Left ventricle myocardium inferior (tissue), 1 donor: ENCODE measurements at places on chromosomes 6 and 20. TPM values are rescaled to one million over a fixed set of nuclear protein-coding genes. Genes with fewer than 3 reads are reported as not detected.

The MOCS1 gene
- total RNA-seq, result 28.6 TPM

The RAB44 gene
- total RNA-seq, result 0.05 TPM

The FUCA2 gene
- total RNA-seq, result 44.5 TPM

The E2F3 gene
- 6.7 TPM for total RNA-seq

The MYT1 gene
- 0.11 TPM for total RNA-seq

The TTLL9 gene
- total RNA-seq, result 0.05 TPM

DNA sequence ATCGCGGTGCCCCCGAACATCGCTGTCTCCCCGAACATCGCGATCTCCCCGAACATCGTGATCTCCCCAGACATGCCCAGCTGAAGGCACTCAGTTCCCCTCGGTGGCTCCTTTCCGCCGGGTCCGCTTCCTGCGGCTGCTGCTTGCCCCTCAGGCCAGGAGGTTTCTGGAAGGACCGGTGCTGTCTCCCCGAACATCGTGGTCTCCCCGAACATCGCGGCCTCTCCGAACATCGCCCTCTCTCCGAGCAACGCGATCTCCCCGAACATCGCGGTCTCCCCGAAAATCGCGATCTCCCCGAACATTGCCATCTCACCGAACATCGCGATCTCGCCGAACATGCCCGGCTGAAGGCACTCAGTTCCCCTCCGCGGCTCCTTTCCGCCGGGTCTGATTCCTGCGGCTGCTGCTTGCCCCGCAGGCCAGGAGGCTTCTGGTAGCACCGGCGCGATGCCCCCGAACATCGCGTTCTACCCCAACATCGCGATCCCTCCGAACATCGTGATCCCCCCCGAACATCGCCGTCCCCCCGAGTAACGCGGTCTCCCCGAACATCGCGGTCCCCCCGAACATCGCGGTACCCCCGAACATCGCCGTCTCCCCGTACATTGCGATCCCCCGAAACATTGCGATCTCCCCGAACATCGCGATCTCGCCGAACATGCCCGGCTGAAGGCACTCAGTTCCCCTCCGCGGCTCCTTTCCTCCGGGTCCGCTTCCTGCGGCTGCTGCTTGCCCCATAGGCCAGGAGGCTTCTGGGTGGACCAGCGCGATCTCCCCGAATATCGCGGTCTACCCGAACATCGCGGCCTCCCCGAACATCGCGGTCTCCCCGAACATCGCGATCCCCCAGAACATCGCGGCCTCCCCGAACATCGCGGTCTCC lies 808 bp downstream of the ULBP1 start:
- H3K4me1 ChIP-seq, result peaks cover 28% of the 10 kb centered on the region
- H3K27me3 ChIP-seq, result peaks cover 98% of the 10 kb centered on the region
- no peak overlapping the region for H3K27ac ChIP-seq
- no peak for DNase-seq

- DNase-seq, result no peak
- no peak overlapping the region for H3K27ac ChIP-seq
- no peaks in the 10 kb centered on the region for H3K27me3 ChIP-seq
- H3K36me3 ChIP-seq, result no peaks in the 10 kb centered on the region
- no peak overlapping the region for H3K4me3 ChIP-seq
Measured at GRCh38 chr6:16177881-16178280, 49.0 kb downstream of the MYLIP start.

DNA sequence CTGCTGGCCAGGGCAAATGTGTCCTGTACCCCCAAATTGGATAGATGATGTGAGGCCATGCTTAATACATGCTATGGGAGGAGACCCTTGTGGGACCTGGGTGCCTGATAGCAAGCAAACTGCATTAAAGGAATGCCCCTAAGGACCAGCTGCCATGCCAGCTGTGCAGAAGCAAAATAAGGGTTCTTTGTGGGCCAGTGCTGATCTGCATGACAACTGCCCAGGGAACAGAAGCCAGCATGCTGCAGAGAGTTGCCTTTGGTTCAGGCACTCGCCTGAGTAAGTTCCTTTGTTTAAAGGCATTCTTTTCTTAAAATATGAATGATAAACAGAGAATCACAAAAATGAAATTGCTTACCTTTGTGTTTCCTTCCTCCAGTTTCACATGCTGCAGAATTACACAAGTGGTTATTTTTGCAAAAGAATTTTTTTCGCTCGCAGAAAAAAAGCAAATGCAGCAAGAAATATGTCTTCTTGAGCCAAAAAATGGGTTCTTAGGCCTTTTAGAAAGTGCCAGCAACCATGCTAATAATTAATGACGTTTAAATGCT lies 6.9 kb upstream of the SYNDIG1 start:
- peaks cover 16% of the 10 kb centered on the region for H3K4me1 ChIP-seq
- DNase-seq, result no peak
- no peak overlapping the region for H3K27ac ChIP-seq
- peaks cover 11% of the 10 kb centered on the region for H3K27me3 ChIP-seq

GRCh38 chr20:63145156-63145555 lies 70.8 kb downstream of the YTHDF1 start:
- DNase-seq, result no peak
- peaks cover 92% of the 10 kb centered on the region for H3K27me3 ChIP-seq
- H3K27ac ChIP-seq, result no peak overlapping the region

- no peak overlapping the region for H3K27ac ChIP-seq
- DNase-seq, result no peak
- no peak overlapping the region for H3K4me3 ChIP-seq
- no peaks in the 10 kb centered on the region for H3K36me3 ChIP-seq
Measured at GRCh38 chr6:162963861-162964260, 236.1 kb downstream of the PACRG start.

- no peak for DNase-seq
- H3K4me1 ChIP-seq, result peaks cover 14% of the 10 kb centered on the region
- H3K27me3 ChIP-seq, result no peaks in the 10 kb centered on the region
- no peak overlapping the region for H3K4me3 ChIP-seq
Measured at GRCh38 chr20:10711903-10712451, 38.2 kb upstream of the JAG1 start.

- H3K4me3 ChIP-seq, result no peak overlapping the region
- H3K27me3 ChIP-seq, result no peaks in the 10 kb centered on the region
- H3K36me3 ChIP-seq, result no peaks in the 10 kb centered on the region
- no peak for DNase-seq
- H3K4me1 ChIP-seq, result no peaks in the 10 kb centered on the region
Measured at GRCh38 chr6:119848696-119849095, 499.1 kb upstream of the MAN1A1 start.

DNA sequence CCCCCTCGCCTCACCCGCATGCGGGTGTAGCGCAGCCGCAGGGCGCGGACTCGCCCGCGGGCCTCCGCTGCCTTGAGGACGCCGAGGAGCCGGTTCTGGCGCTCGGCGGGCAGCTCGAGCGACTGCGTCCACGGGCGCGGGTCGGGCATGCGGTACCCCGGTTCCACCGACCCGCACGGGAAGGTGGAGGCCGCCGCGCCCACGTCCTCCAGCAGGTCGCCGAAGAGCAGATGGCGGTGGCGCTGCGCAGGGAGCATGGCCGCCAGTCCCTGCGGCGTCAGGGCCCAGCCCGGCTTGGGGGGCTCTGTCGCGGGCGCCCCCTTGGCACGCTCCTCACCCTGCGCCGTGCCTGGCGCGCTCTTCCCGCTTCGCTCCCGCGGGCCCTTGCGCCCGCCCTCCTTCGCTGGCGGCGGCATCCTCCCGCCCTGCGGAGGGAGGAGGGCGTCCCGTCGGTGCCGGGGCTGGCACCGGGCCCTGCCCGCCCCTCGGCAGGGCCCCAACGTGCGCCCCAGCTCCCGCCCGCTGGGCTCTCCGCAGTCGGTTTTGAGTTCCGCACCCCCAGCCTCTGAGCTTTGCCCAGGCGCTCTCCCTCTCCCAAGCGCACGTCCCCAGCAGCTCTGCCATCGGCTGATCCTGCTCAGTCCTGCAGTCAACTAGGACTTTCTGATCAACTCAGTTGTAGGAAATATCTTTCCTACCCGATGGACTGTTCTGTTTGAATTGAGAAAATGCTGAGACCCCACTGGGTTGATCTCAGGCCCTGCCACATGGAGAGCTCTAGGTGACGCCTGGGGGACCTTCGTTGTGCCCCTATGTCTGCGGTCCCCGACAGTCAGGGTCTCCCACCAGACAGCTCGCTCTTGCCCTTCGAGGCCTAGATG lies at the start of gene LKAAEAR1:
TSS of gene LKAAEAR1 (minus strand) at position 595 of the 881 bp plus-strand sequence. CDS start at position 416, 179 bp downstream.
- no peak within 1 kb of the TSS for H3K27ac ChIP-seq
- H3K36me3 ChIP-seq, result no peaks in the 10 kb centered on the region
- peaks cover 40% of the 10 kb centered on the region for H3K27me3 ChIP-seq
- H3K4me3 ChIP-seq, result peak within 1 kb of the TSS; percentile 73

- no peaks in the 10 kb centered on the region for H3K36me3 ChIP-seq
- H3K4me3 ChIP-seq, result no peak overlapping the region
- H3K27me3 ChIP-seq, result no peaks in the 10 kb centered on the region
- H3K4me1 ChIP-seq, result peaks cover 18% of the 10 kb centered on the region
Measured at GRCh38 chr6:121726596-121726995, 291.1 kb downstream of the GJA1 start.
